ENCODE measurements at places on chromosomes 1 and 21.
A peak's percentile ranks its signal among the peaks of the same experiment; 100 is the strongest.

- DNase-seq = peak; percentile 26
These were observed 86.3 kb downstream of the VWA5B1 start for GRCh38 chr1:20376880-20377494.

GRCh38 chr1:62356257-62356835, 37.1 kb upstream of the KANK4 start:
- DNase-seq = no peak

DNA sequence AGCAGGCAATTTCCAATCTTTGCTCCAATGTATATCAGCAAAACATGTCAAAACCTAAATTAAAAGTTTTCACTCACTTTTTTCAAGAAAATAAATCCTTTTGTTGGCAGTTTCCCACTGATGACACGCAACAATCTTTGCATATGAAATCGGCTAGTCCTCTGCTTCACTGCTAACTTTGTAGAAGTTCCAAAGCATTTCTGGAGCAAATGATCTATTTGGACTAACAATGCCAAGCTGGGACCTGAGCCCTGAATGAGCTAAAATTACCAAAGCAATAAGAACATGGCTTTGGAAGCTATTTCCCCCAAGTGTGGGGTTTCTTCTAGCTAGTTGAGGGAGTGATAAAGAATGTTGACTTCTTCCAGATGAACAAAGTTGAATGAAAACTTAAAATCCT, 5.1 kb downstream of the BEND5 start:
- no peak for DNase-seq

DNA sequence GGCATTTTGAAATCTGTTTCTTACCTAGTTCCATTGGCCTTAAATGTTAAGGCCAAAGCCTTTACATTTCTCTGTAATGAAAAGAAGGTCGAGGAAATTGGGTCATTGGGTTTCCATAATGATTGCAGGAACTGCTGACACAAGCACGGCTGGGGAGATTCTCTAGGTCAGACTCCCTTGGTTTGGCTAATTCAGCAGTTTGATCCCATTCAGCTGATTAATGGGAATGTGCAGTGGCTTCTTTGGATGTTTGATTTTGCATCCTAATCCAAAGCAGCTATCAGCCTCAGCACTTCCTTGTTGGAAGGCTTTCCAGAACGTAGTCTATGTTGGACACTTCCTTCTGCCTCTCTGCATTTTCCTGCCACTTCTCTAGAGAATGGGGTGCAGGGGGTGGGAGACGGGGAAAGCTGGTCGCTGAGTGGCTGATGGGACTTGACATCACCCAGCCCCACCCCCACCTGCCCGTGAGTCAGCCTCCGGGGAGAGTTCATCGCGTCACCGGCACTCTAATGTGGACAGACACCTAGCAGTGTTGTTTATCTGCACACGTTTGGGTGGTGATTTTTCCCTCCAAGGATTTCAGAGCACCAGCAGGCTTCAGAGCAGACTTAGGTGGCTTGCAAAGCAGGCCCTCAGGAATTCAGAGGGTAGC, 5.4 kb downstream of the PSEN2 start:
- DNase-seq = no peak

- DNase-seq = peak; percentile 38
These were observed 15.4 kb downstream of the EFNA3 start for GRCh38 chr1:155093911-155094621.

- DNase-seq = no peak
These were observed 7.7 kb upstream of the HTR1D start for GRCh38 chr1:23224739-23225648.

DNA sequence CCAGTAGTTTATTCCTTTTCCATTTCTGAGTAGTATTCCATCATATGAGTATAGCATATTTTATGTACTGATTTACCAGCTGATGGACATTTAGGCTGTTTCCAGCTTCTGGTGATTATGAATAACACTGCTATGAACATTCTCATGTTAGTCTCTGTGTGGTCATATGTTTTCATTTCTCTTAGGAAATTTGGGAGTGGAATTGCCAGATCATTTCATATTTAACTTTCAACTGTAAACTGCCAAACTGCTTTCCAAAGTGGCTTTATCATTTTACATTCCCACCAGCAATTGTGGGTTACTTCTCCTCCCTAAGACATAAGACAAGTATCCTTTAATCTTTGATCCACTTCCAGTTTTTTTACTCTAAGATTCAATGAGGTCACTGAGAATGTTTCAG, 85.7 kb upstream of the RALGPS2 start:
- no peak for DNase-seq

DNA sequence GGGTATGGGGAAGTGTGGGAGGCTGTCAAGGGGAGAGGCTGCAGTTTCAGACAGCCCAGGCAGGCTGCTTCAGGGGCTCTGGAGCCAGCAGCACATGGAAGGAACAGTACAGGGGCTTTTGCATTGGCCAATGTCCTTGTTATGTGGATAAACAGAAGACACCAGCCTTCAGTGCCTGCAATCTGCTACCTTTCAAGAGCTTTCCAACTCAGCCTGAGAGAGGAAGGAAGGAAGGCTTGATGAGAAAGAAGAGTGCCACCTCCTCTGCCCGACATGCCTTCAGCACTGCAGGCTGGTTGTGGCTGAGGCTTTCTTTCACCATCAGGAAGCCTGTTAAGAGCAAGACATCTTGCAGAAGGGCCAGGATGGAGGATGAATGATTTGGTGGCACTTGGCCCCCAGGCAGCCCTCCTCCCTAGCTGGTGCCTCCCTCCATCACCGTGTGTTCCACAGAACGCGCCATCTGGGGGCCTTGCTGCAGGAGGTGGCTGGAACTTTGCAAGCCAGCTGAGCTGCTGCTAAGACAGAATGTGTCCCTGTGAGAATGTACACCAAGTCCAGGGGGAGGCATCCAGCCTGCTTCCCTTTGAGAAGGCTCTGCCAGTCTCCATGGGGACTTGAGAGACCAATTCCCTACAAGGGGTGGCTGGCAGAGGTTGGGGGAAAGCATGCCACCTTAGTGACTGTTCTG, 372.4 kb upstream of the PROX1 start:
- DNase-seq = no peak

- no peak for DNase-seq
These were observed 38.5 kb upstream of the PDE9A start for GRCh38 chr21:42614811-42615351.

- no peak for DNase-seq
These were observed 24.4 kb downstream of the SLC66A1 start for GRCh38 chr1:19336543-19336942.

DNA sequence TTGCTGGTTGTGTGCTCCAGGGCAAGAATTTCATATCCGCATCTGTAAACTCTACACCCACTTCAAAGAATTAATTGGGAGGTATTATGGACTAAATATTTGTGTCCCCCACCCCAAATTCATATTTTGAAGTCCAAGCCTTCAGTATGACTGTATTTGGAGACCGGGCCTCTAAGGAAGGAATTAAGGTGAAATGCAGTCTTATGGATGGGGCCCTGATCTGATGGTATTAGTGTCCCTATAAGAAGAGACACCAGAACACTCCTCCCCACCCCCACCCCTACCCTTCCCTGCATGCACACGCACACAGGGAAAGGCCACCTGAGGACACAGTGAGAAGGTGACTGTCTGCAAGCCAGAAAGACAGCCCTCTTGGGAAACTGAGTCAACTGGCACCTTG, 332.4 kb downstream of the RPS6KC1 start:
- DNase-seq = no peak

DNA sequence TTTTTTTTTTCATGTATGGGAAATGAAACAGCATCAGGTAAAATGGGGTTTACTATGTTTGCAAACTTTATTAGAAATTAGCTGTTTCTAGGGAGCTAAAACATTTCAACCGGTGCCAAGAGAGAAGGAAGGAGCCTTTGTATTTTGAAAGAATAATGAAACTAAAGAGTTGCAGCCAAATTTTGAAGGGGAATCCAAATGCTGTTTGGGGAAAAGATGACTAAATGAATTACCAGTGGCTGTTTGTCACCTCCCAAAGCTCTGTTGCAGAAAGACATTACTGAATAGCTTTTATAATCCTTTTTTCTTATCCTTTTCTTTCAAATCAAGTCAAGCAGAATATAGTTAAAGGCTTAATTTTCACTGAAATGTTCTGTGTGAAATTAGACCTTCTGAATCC, 591.3 kb upstream of the ADGRL2 start:
- no peak for DNase-seq

All from hematopoietic multipotent progenitor cell treated with erythropoietin and hydrocortisone succinate and interleukin-3 and kit ligand, for 15 days (in vitro differentiated cells).